ENCODE measurements at places on chromosomes 2 and 18.

- no peak for DNase-seq
Measured at GRCh38 chr2:240451108-240451611, 15.7 kb downstream of the GPC1 start.

DNA sequence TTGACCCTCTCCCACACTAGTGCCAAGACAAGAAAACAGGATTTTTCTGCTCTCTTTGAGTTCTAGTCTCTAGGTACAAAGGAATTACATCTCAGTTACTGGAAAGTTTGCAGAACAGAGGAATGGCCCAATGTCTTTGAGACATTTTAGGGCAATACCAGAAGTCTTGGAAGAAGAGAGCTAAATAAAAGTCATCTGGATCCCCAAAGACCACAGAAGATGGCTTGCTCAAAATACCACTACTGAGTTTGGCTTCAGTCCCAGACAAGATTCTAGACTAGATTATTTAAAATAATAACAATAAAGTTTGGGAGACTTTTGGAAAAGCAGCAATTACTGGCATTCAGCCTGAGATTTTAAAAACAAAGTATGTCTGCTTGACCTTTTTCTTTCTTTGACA, 61.9 kb upstream of the HK2 start:
- DNase-seq = no peak

- no peak for DNase-seq
Measured at GRCh38 chr2:196697825-196698224, 58.3 kb downstream of the CCDC150 start.

- no peak for DNase-seq
Measured at GRCh38 chr2:57440437-57440836, 606.2 kb upstream of the VRK2 start.

- DNase-seq = no peak
Measured at GRCh38 chr2:11667194-11667593, 2.8 kb downstream of the NTSR2 start.

DNA sequence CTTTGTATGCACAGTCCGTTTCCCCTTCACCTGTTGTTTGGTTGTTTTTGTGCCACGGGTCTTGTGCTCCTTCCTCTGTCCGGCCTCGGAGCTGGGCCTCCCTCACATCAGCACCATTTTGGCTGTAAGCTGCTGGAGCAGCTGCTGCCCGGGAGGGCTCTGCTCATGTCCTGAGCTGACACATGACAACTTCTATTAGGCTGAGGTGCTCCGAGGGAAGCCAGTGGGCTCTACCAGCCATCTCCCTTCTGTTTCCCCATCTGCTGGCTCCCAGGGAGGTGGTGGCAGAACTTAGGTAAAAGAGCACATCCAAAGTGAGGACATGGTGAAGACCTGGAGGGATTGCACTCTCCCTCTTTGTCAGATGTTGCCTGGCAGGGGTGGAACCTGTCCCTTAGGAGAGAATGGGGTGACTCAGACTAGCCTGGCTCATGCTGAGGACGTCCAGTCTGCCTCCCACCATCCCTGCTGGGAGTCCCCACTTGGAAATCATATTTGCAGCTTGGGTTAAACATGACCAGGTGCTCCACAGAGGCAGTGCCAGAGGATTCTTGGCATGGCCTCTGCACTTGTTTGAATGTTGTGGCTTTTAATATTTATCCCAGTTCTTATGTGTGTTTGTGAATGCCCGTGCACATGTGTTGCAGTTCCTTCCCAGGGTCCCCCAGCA, 49.8 kb upstream of the TNP1 start:
- no peak for DNase-seq

GRCh38 chr2:83481436-83481835, 977.6 kb downstream of the SUCLG1 start:
- no peak for DNase-seq

DNA sequence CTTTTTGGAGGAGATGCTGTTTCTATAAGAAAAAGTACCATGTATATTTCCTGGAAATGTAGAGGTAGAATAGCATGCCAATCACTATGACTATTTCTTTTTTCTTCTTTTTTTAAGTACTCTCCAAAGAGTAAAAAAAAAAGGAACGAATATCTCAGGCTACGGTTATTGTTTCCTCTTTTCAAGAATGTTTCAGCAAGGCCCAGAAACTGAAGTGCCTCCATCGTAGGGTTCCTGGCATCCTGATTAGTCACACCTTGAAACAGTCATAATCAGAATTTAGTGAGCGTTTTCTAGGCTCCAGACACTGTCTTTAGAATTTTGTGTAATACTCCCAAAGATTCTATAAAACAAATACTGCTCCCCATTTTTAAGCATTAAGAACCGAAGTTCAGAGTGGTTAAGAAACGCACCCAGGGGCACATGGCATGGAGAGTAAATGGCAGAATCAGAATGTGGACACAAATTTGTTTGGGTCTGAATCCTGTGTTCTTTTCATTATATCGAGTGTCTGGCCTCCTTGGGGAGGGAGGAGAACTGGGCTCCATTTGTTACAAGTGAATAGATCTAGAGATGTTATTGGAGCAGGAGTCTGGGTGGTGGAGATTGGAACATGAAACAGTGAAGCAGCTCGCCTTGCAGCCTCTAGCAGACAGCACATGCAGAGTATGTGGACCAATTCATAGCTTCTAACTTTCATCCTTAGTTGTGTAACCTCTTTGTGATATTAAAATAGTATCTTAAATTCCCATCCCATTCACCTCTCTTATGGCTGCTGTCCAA, 26.7 kb downstream of the ZEB2 start:
- no peak for DNase-seq

DNA sequence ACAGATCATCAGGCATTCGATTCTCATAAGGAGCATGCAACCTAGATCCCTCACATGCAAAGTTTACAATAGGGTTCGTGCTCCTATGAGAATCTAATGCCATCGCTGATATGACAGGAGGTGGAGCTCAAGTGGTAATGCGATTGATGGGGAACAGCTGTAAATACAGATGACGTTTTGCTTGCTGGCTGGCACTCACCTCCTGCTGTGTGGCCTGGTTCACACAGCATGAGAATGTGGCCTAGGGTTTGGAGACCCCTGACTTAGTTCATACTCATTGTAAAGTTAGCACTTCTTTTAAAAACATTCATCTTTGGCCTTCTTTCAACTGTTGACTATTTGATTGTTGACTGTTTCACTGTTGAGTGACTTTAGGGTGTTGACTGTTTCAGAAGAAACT, 8.7 kb upstream of the CHMP1B start:
- DNase-seq = no peak

GRCh38 chr18:21650311-21650710, 38.2 kb downstream of the SNRPD1 start:
- no peak for DNase-seq

- DNase-seq = no peak
Measured at GRCh38 chr2:189466656-189467055, 25.4 kb downstream of the WDR75 start.

DNA sequence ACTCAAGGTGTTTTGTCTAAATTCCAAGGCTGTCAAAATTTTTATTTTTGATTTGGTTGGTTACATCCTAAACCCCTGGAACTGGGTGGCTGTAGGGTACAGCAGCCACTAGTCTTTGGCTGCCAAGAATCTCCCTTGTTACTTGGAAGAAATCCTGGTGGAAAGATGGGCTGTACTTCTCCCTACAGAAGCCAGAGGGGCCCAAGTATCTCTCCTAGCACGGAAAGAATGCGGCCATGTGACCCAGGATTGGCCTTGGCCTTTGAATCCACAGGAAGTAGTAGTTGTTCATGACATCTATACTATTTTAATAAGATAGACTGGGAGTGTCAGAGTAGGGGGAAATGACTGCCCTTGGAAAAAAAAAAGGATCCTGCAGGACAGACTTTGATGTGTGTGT, 54.4 kb upstream of the MYO3B start:
- DNase-seq = no peak

DNA sequence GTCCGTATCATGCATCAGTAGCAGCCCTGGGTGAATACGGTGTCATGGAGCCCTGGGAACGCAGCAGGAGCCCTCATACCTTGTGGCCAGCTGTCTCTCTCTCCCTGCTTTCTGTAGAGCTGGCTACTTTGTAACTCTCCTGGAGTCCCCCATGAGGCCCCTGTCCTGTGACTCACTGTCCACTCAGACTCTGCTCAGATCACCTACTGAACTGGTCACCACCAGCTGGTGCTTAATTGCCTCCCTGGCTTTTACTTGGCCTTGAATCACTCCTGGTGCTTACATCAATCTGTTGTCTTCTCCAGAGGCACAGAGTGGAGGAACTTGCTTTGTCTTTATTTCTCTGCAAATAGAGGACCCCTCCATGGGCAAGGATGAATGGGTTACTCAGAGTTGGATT, 172.7 kb downstream of the HRH4 start:
- DNase-seq = no peak

DNA sequence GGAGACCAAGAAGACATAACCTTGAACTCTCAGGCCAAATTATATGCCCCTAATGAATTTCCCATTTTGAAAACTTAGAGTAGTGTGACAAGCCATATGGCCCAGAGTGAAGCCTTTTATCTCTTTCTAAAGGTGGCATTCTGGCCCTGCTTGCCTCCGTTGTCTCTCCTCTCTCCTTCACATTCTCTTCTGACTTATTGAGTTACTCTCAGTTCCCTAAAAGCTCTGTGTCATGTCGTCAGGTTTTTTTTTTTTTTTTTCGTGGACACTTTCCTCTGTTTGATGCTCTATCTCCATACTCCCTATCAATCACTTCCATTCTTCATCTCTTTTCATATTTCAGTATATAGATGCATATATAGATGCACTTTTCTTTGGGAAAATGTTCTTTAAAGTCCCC, 128.1 kb upstream of the RPRM start:
- DNase-seq = no peak

GRCh38 chr18:27378431-27379095, 193.5 kb upstream of the CHST9 start:
- DNase-seq = no peak

DNA sequence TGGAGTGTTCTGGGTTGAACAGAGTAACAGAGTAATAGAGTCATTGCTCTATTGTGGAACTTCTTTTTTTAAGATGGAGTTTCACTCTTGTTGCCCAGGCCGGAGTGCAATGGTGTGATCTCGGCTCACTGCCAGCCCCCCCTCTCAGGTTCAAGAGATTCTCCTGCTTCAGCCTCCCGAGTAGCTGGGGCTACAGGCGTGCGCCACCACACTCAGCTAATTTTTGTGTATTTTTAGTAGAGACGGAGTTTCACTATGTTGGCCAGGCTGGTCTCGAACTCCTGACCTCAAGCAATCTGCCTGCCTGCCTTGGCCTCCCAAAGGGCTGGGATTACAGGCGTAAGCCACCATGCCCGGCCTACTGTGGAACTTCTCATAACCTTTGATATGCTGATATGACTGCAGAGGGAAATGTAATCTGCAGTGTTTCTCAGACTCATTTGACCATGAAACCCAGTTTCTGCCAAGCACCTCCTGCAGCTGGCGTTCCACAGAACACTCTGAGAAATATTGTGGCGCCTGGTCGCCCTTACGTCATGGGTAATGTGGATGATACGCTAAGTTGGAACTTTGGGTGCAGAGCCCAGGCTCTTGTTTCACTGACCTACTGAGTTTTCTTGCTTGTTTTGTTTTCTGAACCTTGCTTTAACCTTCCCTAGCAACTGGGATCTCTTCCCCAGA, 213.8 kb downstream of the BCL2 start:
- DNase-seq = no peak

DNA sequence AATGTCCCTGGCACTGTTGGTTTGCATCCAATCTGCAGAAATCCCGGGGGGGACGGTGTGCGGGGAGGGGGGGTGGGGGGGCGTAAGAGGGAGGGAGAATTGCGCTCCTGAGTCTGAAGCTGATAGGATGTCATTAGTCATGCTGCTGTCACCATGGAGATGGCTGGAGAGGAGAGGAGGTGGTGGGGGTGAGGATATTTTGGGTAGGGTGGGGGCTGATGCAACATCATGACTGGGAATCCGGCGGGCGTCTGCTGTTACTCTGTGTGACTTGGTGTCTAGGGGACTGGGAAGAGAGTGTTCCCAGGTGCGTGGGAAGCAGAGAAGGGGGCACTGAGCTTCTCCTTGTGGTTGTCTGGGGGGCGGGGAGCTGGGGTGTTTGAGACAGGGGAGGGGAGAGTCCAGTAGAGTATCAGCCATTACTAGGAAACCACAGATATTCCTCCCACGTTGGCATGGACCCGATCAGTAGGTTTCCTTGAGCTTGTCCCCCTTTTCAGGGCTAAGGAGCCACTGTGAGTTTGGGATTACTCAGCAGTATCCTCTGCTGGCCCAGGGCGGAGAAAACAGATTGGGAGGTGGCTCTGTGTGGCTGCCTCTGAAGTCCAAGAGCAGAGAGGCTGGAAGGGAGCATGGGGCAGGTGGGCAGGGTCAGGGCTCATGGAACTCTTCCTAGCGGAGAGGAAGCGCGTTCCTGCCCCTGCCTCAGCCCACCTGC, 18.9 kb downstream of the TET3 start:
- DNase-seq = no peak

DNA sequence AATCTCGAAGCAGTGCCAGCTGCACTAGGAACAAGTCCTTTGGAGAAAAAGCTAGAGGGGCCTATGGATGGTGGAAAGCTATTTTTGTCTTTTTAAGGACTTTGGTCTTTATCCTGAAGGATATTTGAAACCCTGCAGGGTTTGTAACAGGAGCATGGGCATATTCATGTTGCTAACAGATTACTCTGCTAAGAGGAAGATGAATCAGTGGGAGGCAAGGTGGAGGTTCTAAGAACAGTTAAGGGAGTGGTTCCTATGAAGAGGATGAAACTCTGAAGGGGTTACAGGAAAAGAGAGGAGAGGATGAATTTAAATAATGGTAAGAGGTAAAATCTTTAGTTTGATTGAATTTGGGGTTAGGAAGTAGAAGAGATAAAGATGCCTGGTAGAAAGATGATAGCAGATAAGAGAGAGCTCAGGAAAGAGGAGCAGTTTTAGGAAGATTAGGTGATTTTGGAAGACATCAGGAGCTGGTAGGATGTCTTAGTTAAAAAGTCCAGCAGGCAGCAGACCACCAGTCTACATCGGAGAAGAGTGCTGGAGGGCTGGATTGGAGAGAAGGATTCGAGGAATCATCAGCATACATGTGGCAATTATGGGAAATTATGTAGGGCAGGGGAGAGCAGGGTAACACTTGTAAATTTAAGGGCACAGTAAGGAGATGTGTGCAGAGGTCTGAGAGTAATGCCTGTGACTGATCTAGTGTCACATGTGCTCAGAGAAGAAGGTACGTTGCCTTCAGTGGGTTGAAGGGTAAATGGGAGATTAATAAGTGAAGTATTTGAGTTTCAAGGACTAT, 39.3 kb upstream of the C1GALT1C1L start:
- DNase-seq = no peak

DNA sequence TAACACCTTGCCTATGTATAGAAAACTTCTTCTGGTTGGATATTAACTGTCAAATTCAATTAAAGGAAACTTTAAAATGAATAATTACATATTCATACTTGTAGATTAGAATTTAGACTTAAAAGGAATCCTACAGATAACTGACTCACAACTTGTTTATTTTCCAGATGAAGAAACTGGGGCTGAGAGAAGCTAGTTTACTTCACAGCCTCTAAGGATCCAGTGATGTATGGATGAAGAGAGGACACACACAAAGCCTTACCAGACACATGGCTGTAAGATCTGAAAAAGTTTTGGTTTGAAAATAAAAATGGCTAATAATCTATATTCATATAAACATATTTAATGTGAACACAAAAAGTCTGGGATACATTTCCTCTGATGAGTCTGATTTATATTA, 72.3 kb downstream of the PRELID3A start:
- no peak for DNase-seq

Data from NK-92 treated with Interleukin-12 subunit alpha and Interleukin-12 subunit beta, amount 100 ng/mL, for 24 hours (cell line).